ENCODE measurements at places on chromosomes 2 and 18. TPM values are rescaled to one million over a fixed set of nuclear protein-coding genes. Genes with fewer than 3 reads are reported as not detected.

RNMT gene
- total RNA-seq = 18.9 TPM

MDH1B gene
- 0.23 TPM for total RNA-seq

RANBP2 gene
- 39.9 TPM for total RNA-seq

XIRP2 gene
- total RNA-seq = 0.11 TPM

LIPG gene
- 9.1 TPM for total RNA-seq

KLHL30 gene
- total RNA-seq = not detected

CHRNG gene
- not detected for total RNA-seq

DYSF gene
- total RNA-seq = 13.0 TPM

ITPRID2 gene
- total RNA-seq = 113 TPM

RAB27B gene
- total RNA-seq = 13.2 TPM

CELF4 gene
- total RNA-seq = not detected

OSBPL6 gene
- 4.0 TPM for total RNA-seq

ARHGAP25 gene
- total RNA-seq = not detected

MRPL33 gene
- 110 TPM for total RNA-seq

CROCC2 gene
- total RNA-seq = not detected

GALM gene
- total RNA-seq = 26.4 TPM

COL6A3 gene
- 53.4 TPM for total RNA-seq

ASB18 gene
- total RNA-seq = 0.15 TPM

ASAP2 gene
- total RNA-seq = 34.5 TPM

SEMA4F gene
- total RNA-seq = 13.9 TPM

TRIP12 gene
- total RNA-seq = 113 TPM

SCYGR4 gene
- total RNA-seq = not detected

FHOD3 gene
- total RNA-seq = 18.1 TPM

NEU2 gene
- total RNA-seq = 4.0 TPM

MC4R gene
- not detected for total RNA-seq

TSPYL6 gene
- total RNA-seq = not detected

AGBL5 gene
- 14.1 TPM for total RNA-seq

PJVK gene
- total RNA-seq = 1.6 TPM

IWS1 gene
- total RNA-seq = 51.4 TPM

NGEF gene
- 71.3 TPM for total RNA-seq

STAT4 gene
- 2.2 TPM for total RNA-seq

PIKFYVE gene
- total RNA-seq = 18.8 TPM

TUBB8B gene
- total RNA-seq = not detected

MEP1B gene
- not detected for total RNA-seq

ANKRD62 gene
- total RNA-seq = not detected

PROKR1 gene
- 0.12 TPM for total RNA-seq

CRYBA2 gene
- 6.4 TPM for total RNA-seq

MFSD2B gene
- not detected for total RNA-seq

SPRED2 gene
- total RNA-seq = 16.2 TPM

CIB4 gene
- not detected for total RNA-seq

ZNF385B gene
- total RNA-seq = 0.81 TPM

TEX44 gene
- total RNA-seq = not detected

MAP4K4 gene
- total RNA-seq = 133 TPM

FAM110C gene
- 6.8 TPM for total RNA-seq

LOXL3 gene
- 12.4 TPM for total RNA-seq

RELCH gene
- 21.6 TPM for total RNA-seq

MRO gene
- total RNA-seq = 0.55 TPM

GPBAR1 gene
- not detected for total RNA-seq

EVA1A gene
- 70.8 TPM for total RNA-seq

COLEC11 gene
- total RNA-seq = 0.44 TPM

XDH gene
- total RNA-seq = 0.91 TPM

TXNDC2 gene
- total RNA-seq = 0.87 TPM

PSMA8 gene
- total RNA-seq = not detected
